Hematopoietic multipotent progenitor cell treated with erythropoietin and hydrocortisone succinate and interleukin-3 and kit ligand, for 17 days (in vitro differentiated cells): ENCODE measurements at places on chromosomes 1 and 21.
A peak's percentile ranks its signal among the peaks of the same experiment; 100 is the strongest.

DNA sequence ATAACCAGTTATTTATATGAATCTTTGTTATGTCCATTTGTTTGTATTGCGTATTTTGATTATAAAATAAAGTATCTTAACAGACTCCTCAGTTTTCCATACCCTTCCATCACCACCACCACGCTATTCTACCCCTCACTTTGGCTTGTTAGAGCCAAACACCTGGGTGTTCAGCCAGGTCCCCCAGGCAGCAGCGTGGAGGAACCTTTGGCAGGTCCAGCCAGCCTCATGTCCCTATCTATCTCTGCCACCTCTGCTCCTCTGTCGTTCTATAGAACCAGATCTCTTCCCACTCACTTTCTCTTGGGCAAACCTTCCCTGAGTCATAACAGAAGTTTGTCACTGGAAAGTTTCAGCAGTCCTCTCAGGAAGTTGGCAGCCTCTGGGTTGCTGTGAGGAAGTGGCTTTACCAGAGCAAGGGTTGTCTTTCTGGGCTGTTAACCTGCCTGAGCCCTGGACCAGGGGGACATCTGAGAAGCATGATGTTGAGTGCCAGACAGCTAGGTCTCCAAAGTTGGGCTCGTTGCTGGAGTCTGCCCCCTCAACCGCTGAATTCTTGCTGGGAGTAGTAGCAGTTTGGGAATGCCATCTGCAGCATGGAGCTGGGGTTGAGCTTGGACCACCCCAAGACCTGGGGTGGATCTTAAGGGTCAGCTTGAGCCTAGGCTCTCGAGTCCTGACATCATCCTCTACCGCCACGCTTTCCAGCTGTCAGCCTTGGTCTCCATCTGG lies 996 bp upstream of the SH3BGRL3 start:
- DNase-seq = peak; percentile 64

DNA sequence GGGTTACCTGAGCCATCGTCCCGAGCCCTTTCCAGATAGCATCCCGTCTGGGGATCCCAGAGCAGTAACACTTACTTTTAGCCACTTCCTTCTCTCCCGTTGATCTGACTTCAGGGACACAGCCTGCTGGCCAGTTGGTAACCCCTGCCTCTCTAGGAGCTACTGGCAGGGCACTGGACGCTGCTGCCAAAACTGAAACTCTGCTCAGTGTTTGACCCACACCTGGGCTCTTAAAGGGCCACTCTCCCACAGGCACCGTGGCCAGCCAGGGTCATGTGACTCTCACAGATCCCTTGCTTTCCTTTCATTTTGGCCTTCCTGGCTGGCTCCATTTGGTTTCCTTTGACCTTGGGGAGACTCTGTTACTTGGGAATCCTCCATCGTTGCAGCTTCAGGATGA lies at the start of gene PIGR:
Gene PIGR (minus strand): TSS at position 206 of the 400 bp plus-strand sequence. CDS start 5,935 bp downstream, outside the sequence.
- DNase-seq = no peak

DNA sequence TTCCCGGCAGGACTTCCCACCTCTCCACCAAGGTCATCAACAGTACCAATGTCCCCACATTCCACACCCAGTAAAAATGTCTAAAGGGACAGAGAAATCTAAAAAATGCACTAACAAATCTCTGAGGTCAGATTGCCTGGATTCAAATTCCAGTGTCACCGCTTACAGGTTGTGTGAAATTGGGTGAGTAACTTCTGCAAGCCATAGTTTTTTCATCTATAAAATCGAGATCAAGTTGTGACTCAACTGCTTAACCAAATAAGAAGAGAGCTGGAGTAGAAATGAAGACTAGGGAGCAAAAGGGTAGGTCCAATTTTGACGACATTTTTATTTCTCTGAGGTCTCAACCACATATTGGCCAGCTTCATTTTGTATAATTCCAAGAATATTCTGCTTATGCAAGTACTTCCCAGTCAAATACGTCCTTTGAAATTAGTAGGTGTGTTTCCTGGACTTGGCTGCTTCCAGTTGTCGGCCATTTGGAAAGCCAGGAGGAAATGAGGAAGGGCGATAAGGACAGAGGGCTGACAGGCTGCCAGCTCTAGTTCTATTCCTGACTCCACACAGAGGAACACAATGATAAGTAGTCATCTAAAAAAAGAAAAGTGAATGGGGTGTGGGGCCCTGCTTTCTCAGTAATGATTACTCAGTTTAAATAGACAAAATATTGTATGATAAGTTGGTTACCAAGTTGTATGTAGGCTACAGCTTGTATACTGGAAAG lies 57.7 kb upstream of the ZC3H11B start:
- no peak for DNase-seq

GRCh38 chr1:43267291-43267805 lies 2.4 kb upstream of the TMEM125 start:
- DNase-seq = no peak

GRCh38 chr1:106568201-106568974 lies 488.1 kb upstream of the PRMT6 start:
- no peak for DNase-seq
